ENCODE measurements at places on chromosomes 2 and 18.
A peak's percentile ranks its signal among the peaks of the same experiment; 100 is the strongest.

GRCh38 chr2:45194596-45194995 is 185.3 kb upstream of the SIX2 start:
- DNase-seq: no peak

DNA sequence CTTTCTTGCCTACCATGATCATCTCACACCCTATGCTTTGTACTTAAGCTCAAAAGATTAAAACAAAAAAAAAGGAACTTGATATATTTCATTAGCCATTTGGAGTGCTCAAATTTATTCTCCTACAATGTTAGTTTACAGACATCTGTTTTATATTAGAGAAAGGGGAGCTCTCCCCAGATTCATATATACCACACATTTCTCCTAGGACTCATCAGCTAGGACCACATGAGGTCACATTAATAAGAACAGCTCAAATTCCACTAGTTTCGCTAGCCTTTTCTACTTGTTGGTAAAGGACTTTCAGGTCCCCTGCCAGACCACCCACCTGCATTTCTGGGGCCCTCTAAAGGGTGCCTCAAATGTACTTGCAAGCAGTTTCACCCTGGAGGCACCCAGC is 151.2 kb upstream of the MMADHC start:
- DNase-seq: no peak

DNA sequence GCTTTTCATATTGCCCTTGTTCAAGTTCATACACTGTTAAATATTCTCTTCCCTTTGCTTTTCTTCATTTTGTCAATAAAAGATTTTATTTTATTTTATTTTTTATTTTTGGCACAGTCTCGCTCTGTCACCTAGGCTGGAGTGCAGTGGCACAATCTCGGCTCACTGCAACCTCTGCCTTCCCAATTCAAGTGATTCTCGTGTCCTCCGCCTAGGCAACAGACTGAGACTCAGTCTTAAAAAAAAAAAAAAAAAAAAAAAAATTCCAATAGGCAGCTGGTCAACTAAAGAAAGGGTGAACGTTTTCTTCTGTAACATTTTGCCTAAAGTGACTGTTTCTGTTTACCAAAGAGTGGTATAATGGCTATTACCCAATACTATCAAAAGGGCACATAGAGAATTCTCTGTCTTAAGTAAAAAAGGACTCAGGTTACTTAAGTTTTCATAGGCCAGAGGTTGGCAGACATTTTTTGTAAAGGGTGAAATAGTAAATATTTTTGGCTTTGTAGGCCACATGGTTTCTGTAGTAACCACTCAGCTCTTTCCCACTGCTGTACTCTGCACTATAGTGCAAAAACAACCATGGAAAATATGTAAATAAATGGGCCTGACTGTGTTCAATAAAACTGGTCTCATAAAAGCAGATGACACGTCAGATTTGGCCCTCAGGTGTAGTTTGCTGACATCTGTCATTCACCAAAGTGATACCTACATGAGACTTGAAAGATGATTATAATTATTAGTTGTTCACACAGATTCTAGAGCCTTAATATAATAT is 113.4 kb downstream of the MIB1 start:
- no peak for DNase-seq

DNA sequence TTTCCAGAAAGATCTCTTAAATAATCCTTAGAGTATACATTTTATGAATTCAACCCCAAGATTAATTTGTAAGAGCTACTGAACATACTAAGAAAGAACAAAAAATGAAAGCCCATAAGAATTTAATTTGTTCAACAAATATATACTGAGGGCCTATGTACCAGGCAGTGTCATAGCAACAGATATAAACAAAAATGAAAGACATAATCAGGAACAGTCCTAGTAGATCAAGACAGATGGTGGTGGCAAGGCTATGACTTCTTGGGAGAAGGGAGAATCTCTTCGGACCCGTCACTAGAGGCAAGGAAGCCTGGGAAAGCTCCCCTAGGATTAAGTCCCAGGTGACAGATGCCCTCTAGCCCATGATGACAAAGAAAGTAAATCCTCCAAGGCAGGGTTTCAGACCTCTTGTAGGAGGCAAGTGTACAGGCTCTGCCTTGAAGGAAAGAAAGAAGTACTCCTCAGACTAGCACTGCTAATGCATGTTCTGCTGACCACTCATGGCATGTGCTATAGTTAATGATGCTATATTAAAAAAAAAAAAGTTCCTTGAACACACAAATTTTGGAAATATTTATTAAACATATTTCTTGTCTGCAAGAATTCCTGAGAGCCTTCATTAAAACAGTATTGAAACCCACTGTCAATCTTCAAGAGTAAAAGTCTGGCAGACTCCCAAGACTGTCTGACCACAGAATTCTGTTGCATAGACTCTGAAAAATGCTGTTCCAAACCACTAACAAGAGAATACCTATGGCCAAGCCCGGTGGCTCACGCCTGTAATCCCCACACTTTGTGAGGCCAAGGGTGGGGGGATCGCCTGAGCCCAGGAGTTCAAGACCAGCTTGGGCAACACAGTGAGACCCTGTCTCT is 31.5 kb downstream of the NOL10 start:
- DNase-seq: no peak

DNA sequence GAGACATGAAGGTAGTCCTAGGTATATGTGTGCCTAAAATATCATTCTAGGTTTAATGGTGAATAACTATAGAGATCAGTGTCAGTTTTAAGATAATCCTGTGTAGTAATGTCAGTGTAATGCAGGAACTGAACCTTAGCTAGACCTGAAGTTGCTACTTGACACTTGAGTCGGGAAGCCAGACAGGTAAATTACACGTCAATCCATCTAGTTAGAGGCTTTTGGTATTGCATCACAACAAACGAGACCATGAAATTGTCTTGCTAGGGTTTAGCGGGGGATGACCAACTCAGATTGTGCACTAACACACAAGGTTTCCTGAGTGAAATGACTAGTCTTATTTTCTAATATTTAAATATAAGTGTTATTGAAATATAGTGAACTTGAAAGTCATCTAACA is 2.0 kb downstream of the YPEL5 start:
- peak; percentile 24 for DNase-seq

DNA sequence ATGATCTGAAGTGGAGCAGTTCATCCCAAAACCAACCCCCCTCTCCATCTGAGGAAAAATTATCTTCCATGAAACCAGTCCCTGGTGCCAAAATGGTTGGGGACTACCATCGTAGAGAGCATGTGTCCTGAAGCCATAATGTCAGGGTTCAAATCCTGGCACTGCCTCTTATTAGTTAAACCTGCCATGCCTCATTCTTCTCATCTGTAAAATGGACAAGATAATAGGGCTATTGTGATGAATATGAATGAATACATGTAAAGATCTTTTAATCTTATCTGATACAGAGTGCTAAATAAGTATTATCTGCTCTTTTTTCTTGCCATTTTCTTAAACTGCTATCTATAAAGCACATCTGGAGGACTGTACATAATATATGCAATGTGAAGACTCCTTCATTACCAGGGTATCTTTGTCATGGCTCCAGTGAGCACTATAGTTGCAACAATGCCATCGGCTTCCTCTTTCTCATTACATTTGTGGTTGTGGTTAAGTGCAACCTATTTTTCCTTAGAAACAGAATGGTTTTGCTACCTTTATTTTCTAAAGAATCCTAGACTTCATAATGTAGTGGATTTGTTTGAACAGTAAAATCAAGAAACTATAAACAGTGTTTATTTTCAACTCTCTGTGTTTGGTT is 27.0 kb downstream of the MFSD6 start:
- DNase-seq: peak; percentile 30

DNA sequence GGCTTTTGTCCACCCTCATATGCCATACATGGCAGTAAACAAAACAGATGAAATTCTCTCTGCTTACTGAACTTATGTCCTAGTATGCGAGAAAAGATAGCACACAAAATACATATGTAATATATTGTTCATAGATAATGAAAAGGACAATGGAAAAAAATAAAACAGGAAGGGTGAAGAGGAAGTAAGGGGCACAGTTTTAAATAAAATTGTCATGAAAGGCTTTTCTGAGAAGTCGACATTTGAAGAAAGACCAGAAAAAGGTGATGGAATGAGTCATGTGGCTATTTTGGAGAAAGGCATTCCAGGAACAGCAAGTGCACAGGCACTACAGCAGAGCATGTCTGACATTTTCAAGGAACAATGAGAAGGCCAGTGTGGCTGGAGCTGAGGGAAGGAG is 56.4 kb downstream of the KCNH7 start:
- no peak for DNase-seq

DNA sequence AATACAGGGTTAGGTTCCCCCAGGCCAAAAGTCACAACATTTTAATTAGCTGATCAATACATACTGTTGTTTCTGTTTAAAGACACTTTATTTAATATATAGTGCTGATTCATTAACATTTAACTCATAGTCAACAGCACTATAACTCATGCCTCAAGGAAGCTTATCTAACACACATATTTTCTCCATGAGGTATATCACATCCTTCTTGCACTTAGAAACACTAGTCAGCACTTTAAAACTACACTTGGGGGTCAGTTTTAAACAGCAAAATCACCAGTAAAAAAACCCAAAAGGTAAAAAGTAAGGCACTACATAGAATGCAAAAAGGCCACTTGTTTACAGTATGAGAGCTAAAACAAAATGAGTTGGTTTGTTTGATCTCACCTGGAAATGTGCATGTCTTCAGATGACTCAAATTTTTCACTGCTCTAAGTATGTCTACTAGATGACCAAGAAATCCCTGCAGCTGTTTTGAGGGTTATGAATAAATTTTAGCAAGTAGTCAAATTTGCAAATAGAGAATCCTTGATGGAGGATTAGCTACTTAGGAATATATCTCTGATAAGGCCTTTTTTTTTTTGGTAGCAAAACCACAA is 54.1 kb upstream of the EPB41L5 start:
- DNase-seq: no peak

DNA sequence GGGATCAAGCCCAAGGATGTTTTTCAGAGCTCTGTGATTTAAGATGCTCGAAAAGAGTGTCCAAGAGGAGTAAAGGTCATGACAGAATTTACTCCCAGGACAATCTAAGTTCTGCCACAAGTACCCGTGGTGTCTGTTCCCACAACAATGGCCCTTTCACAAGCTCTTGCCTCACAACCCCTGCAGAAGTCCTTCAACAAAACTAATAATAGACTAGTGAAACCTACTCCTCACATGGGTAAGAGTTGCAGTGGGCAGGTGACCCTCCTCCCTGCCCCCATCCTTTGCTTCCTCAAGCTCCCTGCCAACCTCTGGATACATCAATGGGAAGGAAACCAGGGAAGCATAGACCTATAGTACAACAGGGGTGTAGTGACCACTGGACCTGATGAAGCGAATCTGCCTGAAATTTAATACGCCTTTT is 34.9 kb downstream of the PTCD3 start:
- DNase-seq: no peak

GRCh38 chr2:75790814-75791467 is 80.2 kb upstream of the GCFC2 start:
- DNase-seq: no peak

GRCh38 chr18:32389191-32389590 is 81.5 kb downstream of the GAREM1 start:
- peak; percentile 28 for DNase-seq

Measured in NCI-H1417 (cell line).